ENCODE measurements at places on chromosomes 4 and X.
A peak's percentile ranks its signal among the peaks of the same experiment; 100 is the strongest.

- no peak for DNase-seq
Observed at GRCh38 chr4:24475756-24476155, 108.6 kb downstream of the DHX15 start.

DNA sequence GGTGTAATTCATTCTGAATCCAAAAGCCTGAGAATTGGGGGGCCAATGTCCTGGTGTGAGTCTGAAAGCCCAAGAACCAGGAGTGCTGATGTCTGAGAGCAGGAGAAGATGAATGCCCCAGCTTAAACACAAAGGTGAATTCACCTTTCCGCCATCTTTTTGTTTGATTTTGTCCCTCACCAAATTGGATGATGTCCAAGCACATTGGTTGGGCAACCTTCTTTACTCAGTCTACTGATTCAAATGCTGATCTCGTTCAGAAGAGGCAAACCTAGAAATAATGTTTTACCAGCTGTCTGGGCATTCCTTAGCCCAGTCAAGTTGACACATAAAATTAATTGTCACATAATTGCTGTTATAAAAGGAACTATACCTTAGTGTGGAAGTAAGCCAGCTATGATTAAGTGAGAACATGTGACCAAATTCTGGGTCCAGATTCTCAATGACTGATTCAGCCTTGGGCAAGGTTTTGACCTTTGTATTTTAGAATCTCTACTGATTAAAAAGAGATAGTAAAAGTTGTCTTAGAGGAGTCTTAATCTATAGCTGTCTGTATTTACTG, 34.5 kb upstream of the SLC4A4 start:
- peak; percentile 10 for DNase-seq

GRCh38 chr4:101232074-101232776, 115.1 kb downstream of the PPP3CA start:
- DNase-seq: peak; percentile 65

GRCh38 chrX:21166272-21166982, 207.8 kb upstream of the CNKSR2 start:
- DNase-seq: peak; percentile 14

GRCh38 chr4:107519053-107519452, 201.0 kb downstream of the PAPSS1 start:
- peak; percentile 40 for DNase-seq

GRCh38 chr4:610411-611261, 14.7 kb upstream of the PDE6B start:
- peak; percentile 39 for DNase-seq

DNA sequence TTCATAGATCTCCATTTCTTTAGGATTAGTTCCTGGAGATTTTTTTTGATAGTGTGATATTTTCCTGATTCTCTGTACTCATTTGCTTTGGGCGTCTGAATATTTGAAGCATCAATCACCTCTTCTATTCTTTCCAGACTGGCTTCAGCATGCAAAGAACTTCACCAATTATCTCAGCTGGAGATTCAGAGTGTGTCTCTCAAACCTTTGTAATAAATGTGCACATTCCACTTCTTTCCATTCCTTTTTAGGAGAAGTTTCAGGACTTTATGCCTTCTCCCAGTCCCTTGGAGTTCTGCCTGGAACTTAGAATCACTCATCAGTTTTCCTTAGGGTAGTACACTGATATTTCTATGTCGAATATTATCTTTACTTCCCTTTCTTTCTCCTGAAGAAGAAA, 334.8 kb downstream of the TEX13C start:
- DNase-seq: no peak

GRCh38 chrX:100747090-100747489, 15.2 kb upstream of the SYTL4 start:
- no peak for DNase-seq

- no peak for DNase-seq
Observed at GRCh38 chrX:413322-414201, 26.9 kb upstream of the PPP2R3B start.

DNA sequence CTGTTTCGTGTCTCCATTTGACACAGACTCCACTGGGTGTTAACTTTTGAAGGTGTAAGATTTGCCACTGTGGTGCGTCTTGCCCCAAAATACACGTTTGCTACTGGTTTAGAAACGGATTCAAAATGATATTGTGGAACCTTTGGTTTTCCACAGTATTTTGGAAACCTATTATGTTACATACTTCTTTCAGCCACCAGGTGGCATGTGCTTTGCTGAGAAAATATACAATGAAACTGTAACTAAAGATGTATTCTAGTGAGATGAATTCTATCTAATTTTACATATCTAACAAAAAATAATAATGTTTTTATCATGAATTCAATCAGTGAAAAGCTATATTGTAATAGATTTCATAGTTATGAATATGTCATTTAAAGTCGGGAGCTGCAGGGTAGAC, 28.4 kb upstream of the SLITRK4 start:
- DNase-seq: peak; percentile 6

DNA sequence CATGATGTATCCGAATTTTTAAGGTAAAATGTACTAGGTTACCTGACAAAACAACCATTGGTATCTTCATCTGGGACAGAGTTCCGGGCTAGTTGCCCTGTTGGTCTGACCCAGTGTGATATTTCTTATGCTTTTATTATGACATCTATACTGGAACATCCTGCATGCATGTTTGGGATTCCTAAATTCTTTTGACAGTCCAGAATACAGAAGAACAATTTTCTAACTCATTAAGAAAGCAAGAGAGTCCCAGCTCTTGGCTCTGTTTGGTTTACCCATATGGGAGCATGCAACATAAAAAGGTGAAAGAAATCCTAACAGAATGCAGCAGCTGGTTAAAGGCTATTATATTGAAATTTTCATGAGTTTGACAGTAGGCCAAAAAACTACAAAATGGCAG, 247.7 kb upstream of the FTHL17 start:
- DNase-seq: no peak

DNA sequence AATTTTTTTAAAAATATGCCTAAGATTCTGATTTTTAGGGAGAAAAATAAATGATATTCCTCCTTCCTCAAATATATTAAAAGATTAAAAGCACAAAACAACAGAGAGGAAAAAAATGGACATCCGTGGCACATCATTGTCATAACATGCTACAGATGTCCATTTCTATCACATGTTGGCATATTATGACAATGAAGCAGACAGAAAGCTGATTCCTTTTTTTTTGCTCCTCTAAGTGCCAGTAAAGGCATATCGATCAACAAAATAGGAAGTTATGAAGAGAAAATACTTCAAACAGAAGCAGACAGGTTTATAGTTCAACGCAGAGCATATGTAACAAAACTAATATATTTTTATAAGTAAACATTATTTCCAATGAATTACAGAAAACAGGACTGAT, 11.2 kb downstream of the KLHL8 start:
- DNase-seq: no peak

DNA sequence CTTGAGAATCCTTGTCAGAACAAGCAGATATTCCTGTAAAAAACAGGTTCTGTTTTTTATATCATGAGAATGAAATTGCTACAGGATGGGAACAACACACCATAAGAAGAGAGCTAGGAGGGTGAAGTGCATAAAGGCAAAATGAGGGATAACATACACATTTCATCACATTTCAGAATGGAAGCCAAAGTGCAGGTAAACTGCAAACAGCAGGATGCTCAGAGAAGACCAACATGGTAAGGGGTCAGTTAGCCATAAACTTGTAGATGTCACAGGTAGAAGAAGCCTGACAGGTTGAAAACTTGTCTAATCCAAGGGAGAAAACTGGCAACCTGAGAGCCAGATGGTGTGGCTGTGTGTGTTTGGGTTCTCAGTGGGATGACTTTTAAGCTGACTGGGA, 88.9 kb upstream of the FAT1 start:
- DNase-seq: no peak

- no peak for DNase-seq
Observed at GRCh38 chrX:123291623-123292022, 107.5 kb downstream of the GRIA3 start.

DNA sequence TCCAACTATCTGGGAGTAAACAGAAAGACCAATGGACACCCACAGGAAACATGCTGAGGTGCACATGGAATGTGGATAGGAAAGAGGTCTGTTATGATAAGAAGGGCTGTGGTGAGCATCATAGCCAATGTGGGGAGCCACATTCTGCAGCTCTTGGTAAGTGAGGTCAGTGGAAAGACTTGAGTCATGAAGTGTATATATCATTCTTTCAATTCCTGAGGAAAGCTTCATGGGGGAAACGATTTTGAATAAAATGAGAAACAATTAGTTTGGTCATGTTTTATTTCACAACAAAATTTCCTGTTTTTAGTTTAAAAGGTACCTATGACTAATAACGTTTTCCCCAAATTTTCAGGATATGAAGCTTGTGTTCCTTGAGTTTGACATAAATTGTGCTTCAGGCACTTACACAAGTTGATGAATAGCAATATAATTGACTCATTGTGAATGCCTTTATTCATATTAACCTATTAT, 41.4 kb upstream of the RASSF6 start:
- DNase-seq: peak; percentile 85

DNA sequence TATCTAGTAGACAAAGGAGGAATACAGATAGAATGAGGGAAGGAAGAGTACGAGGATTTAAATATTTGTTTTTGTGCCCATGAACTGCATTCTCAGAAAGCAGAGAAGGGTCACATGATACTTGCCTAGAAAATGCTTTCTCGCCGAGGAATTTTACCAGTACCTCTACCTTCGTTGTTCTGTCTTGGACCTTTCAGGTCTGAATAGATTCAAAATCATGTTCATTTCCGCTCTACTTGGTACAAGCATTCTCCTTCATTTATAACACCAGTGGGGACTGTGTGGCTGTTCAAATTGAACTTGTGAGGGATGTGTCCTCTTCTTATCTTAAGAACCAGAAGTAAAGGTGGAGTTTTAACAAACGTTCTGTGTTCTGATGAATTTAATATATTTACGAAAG, 1.9 kb downstream of the USP38 start:
- DNase-seq: no peak

DNA sequence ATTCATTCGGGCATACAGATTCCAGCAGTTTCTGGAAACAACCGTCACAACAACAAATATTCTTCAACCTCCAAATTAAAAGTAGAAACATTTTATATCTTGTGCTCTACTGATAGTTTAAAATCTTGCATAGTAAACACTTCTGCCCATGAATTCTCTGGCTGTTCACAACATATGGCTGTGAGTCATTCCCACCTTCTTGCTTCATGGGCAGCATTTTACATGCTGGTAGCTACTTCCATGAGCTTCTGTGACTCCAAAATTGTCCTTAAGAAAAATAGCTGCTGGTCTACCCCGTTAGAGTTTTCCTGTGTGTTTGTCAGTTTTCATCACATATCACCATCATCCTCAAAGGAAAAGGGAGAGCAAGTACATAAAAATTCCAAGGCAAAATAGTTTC, 22.7 kb downstream of the PNPLA4 start:
- no peak for DNase-seq

- no peak for DNase-seq
Observed at GRCh38 chr4:76564123-76564915, 129.3 kb downstream of the SHROOM3 start.

DNA sequence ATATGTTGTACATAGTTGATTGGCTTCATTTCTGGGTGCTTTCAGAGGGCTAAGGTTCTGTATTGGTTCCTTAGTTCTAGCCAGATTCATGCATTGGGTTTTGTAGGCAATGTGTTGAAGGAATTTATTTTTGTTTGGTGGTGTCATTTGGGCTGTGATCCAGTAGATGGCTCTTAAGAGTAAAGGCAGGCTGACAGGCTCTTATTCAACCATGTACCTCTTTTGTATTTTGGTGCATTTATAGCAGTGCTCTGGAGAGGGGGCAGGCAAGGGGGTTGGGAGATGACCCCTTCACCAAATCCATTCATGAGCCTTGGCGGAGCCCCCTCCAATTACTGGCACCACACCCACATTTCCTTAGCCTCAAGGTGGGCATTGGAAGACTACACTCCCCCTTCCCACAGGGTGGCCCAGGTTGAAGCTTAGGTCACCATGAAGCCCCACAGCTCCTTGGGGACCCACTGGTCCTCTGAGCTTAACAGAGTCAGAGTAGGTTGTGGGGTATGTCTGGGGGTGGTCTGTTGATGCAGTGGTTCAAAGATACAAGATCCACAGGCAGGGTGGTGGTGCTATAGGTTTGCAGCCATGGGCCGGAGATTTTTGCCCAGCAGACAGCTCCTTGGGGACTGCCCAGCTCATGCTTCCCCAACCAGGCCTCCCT, 143.0 kb upstream of the GNPDA2 start:
- no peak for DNase-seq

DNA sequence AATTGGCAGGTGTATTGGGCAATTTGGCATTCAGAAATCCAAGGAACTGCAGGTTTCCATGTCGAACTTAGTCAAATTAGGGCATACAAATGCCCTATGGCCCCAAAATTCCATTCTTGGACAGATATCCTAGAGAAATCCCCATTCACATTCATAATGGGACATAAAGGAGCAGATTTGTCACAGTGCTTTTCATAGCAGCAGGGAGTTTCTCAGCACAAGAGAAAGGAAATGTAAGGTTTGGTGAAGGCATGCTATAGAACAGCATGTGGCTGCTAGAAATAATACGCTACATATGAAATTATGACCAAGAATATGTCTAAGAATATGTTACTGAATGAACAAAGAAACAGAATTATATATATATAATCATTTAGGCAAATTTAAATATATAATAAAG, 437.5 kb upstream of the BOD1L1 start:
- no peak for DNase-seq

DNA sequence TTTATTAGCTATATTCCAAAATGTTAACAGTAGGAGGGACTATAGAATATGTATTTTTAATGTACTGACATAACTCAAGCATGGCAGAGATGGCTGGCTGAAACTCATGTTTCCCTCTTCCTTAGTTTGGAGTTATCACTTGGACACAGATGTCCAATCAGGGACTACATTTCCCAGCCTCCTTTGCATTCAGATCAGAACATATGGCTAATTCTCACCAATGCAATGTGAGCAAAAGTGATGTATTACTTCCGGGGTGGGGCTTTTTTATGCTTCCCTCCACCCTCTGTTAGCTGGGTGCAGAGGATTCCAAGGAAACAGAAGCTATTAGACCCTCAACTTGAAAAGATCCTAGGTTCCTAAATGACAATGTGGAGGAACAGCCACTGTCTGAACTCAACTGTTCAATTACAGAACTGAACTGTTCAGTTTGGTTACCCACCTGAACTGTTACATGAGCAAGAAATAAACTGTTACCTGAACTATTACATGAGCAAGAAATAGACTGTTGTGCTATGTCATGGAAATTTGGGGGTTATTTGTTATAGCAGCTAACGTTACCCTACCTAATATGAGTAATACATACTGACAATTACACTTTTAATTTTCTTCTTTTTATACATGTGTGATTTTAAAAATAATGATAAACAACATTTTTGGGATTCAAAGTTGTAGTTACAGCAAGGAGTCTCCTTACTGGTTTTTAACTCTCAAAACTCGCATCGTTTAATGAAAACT, 29.6 kb upstream of the ERVMER34-1 start:
- DNase-seq: no peak

- DNase-seq: no peak
Observed at GRCh38 chr4:113738251-113738650, 23.3 kb downstream of the CAMK2D start.

GRCh38 chr4:7735961-7736360, 203.7 kb downstream of the AFAP1 start:
- no peak for DNase-seq

- no peak for DNase-seq
Observed at GRCh38 chr4:150006197-150006596, 72.0 kb upstream of the DCLK2 start.
